ENCODE measurements at places on chromosomes 5 and 9. TPM values are rescaled to one million over a fixed set of nuclear protein-coding genes. Genes with fewer than 3 reads are reported as not detected.
A peak's percentile ranks its signal among the peaks of the same experiment; 100 is the strongest.

The DCAF12 gene
- total RNA-seq: 34.0 TPM

- no peak overlapping the region for H3K27ac ChIP-seq
- DNase-seq: no peak
Observed at GRCh38 chr9:109922617-109923470, 142.8 kb downstream of the PALM2AKAP2 start.

The TENT4A gene
- 30.2 TPM for total RNA-seq

The SLC34A3 gene
- total RNA-seq: not detected

The SPATA31E1 gene
- total RNA-seq: not detected

DNA sequence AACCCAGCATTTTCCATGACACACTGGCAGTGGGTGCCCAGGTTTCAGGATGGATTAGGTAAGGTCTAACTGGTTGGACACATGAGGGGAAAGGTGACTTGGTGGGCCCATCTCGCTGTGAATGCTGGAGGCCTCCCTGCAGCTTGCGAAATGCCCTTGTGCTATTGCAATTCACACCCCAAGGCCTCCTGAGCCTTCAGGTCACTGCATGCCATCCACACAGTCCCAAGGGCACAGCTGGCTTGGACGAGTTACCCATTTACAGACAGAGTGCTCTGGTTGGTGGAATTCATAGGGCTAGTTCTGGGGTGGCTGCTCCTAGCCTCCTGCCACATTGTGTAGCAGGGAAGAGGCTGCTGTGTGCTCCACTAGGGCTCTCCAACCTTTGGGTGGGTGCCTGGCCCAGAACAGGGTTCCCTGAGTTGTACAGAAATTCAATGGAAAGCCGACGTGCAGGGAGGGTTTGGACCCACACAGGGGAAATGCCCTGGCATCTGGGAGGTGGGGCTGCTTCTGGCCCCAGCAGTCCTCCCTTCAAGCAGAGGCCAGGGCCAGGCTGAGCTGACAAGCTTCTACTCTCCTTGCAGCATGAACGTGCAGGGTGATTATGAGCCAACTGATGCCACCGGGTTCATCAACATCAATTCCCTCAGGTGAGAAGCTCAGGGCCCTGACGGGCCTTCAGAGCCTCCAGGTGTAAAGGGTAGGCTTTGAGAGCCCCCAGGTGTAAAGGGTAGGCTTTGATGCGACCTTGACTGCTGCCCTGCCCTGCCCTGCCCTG is 54.3 kb downstream of the ASS1 start:
- H3K27ac ChIP-seq: no peak overlapping the region
- H3K4me3 ChIP-seq: no peak overlapping the region
- no peaks in the 10 kb centered on the region for H3K4me1 ChIP-seq
- H3K27me3 ChIP-seq: no peaks in the 10 kb centered on the region

The PCDHGA11 gene
- 0.17 TPM for total RNA-seq

DNA sequence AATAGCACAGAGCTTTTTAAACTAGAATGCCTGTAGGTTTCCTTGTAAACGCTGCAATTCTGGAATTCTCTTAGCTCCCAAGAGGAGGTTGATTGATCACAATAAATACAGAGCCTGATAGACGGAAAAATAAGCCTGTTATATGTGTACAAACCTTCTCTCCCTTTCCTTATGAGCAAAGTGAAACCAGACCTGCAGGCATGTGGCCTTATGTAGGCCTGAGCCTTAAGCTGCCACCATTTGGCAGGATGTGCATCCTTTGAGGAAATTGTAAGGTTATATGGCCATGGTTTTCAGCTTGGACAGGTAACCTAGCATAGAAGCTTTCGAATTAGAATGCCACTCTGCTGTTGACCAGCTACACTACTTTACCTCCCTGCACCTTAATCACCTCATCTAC is 49.1 kb downstream of the PRKACG start:
- H3K36me3 ChIP-seq: no peaks in the 10 kb centered on the region
- H3K4me3 ChIP-seq: no peak overlapping the region
- no peak overlapping the region for H3K27ac ChIP-seq

GRCh38 chr5:57953792-57954191 is 471.2 kb upstream of the ACTBL2 start:
- H3K4me3 ChIP-seq: no peak overlapping the region
- no peak overlapping the region for H3K27ac ChIP-seq
- no peak for DNase-seq
- peaks cover 3% of the 10 kb centered on the region for H3K27me3 ChIP-seq
- no peaks in the 10 kb centered on the region for H3K36me3 ChIP-seq

The GKAP1 gene
- 4.4 TPM for total RNA-seq

- DNase-seq: no peak
- H3K4me3 ChIP-seq: no peak overlapping the region
- H3K4me1 ChIP-seq: no peaks in the 10 kb centered on the region
- no peak overlapping the region for H3K27ac ChIP-seq
- peaks cover 37% of the 10 kb centered on the region for H3K36me3 ChIP-seq
- no peaks in the 10 kb centered on the region for H3K27me3 ChIP-seq
Observed at GRCh38 chr5:53643445-53643844, 83.0 kb downstream of the NDUFS4 start.

DNA sequence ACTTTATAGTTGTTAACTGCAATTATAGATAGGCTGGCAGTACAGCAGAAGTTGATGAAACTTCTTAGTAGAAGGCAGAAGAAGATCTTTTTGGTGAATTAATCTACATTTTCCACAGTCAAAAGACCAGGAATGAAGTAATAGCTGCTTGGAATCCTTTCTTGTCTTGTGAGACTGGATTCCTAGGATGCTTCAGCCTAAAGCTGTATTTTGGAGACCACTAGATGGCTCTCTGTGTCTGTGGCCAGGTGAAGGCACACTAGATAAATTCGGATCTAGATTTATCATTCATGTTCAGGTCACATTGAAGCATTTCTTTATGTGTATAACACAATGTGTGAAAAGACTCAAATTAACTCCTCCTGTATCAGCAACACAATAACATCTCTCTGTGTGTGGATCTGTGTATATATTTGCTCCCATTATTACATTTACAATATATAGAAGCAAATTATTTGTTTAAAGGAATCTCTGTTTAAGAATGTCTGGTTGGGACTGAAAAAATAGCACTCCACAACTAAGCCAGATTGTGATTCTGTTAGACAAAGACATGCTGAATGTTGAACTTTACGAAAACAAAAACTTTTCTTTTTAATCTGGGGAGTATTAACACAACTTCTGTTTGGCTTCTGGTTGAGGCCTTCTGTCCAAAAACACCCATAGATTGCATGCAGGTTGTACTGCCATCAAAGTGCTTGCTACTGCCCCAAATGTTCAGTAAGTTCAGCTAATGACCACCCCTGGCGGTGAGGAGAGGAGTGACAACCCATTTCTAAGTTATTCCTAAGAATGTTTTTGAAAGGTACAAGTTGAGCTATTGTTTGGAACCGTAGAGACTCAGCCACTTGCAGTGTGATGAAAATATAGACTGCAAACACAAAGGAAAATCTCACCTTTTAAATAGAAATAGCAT is 10.6 kb downstream of the GRIN3A start:
- peaks cover 10% of the 10 kb centered on the region for H3K27me3 ChIP-seq
- no peaks in the 10 kb centered on the region for H3K36me3 ChIP-seq
- H3K4me3 ChIP-seq: no peak overlapping the region
- H3K27ac ChIP-seq: no peak overlapping the region

DNA sequence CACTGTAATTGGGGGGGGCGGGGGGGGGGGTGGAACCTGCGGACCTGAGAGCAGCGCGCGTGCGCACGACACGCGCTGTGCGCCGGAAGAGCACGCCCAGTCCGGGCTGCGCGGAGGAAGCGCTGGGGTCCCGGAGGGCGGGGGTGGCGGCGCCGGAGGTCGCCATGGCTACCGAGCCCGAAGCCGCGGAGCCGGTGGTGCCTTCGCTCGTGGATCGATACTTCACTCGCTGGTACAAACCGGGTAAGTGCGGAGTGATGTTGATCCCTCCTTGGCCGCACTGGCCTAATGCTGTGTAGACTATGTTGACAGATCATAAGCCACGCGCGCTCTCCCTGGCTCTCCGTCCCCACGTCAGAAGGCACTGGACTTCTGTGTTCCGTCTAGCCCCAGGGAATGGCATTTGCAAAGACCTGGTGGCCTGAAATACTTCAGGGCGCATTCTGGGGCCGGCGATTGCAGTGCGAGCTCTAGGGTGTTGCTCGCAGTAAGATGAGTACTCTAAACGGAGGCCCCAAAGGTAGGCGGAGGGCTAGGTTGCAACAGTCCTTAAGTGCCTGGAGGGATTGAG is at the start of gene ABITRAM:
Gene ABITRAM, plus strand, starts transcription at position 78 of the 571 bp plus-strand sequence. Its CDS starts 87 bp downstream, at position 165.
- H3K36me3 ChIP-seq: peaks cover 7% of the 10 kb centered on the region
- peak within 1 kb of the TSS; percentile 95 for H3K4me3 ChIP-seq
- H3K4me1 ChIP-seq: peaks cover 25% of the 10 kb centered on the region
- DNase-seq: peak; percentile 70
- no peaks in the 10 kb centered on the region for H3K27me3 ChIP-seq
- H3K27ac ChIP-seq: peak within 1 kb of the TSS; percentile 92

The UIMC1 gene
- total RNA-seq: 54.6 TPM

The UGT3A1 gene
- not detected for total RNA-seq

DNA sequence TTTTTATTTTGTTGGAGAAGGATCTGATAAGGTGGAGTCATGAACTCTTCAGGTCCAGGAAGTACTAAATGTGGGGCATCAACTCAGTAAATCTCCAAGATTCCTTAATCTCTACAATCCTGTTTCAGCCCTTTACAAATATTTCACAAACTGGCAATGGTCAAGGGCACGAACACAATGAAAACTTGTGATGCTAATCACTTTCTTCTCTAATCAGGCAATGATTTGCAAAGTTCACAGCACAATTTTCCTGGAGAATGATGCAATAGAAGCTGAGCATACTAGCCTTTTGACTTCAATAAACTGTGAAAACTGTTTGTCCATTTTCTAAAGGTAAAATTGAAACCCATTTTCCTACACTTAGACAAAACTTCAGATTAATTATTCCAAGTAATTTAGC is 16.9 kb downstream of the GDF9 start:
- H3K4me1 ChIP-seq: peaks cover 2% of the 10 kb centered on the region
- H3K27ac ChIP-seq: no peak overlapping the region
- DNase-seq: no peak
- no peaks in the 10 kb centered on the region for H3K36me3 ChIP-seq
- H3K4me3 ChIP-seq: no peak overlapping the region

GRCh38 chr5:23820765-23821471 is 313.5 kb downstream of the PRDM9 start:
- no peak overlapping the region for H3K4me3 ChIP-seq
- no peaks in the 10 kb centered on the region for H3K27me3 ChIP-seq
- DNase-seq: no peak
- H3K4me1 ChIP-seq: no peaks in the 10 kb centered on the region
- H3K27ac ChIP-seq: no peak overlapping the region

DNA sequence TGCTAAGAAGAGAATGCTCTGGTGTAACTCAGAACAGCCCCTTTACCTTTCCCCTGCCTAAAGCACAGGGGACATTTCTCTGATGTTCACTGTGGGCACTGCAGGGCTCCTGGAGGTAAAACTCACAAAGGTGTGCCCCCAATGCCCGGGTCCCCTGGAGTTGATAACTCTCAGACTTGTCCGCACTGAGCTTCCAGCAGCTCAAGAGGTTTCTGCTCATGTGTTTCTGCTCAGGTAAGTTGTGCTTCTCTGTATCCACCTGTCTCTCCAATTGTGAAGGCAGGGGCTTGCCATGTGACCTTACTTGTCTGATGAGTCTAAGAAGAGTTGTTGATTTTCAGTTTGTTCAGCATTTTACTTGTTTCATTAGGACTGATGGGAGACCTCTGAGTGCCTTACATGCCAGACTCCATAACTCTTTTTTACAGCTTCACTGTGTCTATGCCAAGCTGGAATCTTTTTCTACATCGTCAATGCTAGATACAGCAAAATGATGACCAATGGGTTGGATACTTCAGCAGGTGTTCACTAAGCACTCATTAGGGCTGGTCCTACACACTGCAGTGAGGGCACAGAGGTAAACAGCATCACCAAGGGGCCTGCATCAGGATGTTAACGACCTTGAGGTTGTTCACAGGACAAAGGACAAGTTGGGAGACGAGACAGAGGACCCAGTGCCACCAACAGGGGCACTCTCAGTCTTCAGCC is 56.4 kb downstream of the MRPL36 start:
- H3K27me3 ChIP-seq: peaks cover 17% of the 10 kb centered on the region
- H3K4me3 ChIP-seq: no peak overlapping the region
- H3K36me3 ChIP-seq: peaks cover 2% of the 10 kb centered on the region
- DNase-seq: no peak

- no peak overlapping the region for H3K4me3 ChIP-seq
- no peaks in the 10 kb centered on the region for H3K36me3 ChIP-seq
- no peaks in the 10 kb centered on the region for H3K27me3 ChIP-seq
- DNase-seq: no peak
- no peak overlapping the region for H3K27ac ChIP-seq
- H3K4me1 ChIP-seq: no peaks in the 10 kb centered on the region
Observed at GRCh38 chr9:78745331-78745730, 448.4 kb downstream of the PSAT1 start.

The SURF2 gene
- 16.2 TPM for total RNA-seq

GRCh38 chr5:160643616-160644240 is 208.3 kb downstream of the ATP10B start:
- no peaks in the 10 kb centered on the region for H3K27me3 ChIP-seq
- no peak overlapping the region for H3K4me3 ChIP-seq
- H3K27ac ChIP-seq: no peak overlapping the region
- DNase-seq: no peak

DNA sequence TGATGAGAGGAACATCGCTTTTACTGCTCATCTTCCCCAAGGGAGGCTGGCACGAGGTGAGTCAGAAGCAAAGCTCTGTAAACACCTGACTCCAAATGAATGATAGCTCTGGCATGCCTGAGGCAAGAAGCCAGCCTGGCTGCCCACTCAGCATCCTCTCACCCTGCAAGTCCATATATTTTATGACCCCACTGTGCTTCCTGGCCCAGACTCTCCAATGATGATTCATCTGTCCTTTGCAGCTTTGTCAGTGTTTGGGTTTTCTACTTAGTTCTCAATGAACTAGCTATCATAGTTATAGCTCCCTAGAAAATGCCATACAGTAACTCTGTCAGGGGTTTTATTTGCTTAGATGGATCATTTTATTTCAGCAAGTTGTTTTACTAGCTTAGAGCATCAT is 52.1 kb upstream of the FSTL4 start:
- DNase-seq: no peak
- no peak overlapping the region for H3K4me3 ChIP-seq
- H3K27ac ChIP-seq: no peak overlapping the region
- H3K4me1 ChIP-seq: no peaks in the 10 kb centered on the region
- H3K27me3 ChIP-seq: peaks cover 6% of the 10 kb centered on the region

The PIP5KL1 gene
- 1.1 TPM for total RNA-seq

- peaks cover 31% of the 10 kb centered on the region for H3K4me1 ChIP-seq
- H3K27ac ChIP-seq: no peak overlapping the region
- no peaks in the 10 kb centered on the region for H3K36me3 ChIP-seq
- no peak for DNase-seq
- no peak overlapping the region for H3K4me3 ChIP-seq
Observed at GRCh38 chr9:130662099-130662969, 2.1 kb upstream of the PRDM12 start.

DNA sequence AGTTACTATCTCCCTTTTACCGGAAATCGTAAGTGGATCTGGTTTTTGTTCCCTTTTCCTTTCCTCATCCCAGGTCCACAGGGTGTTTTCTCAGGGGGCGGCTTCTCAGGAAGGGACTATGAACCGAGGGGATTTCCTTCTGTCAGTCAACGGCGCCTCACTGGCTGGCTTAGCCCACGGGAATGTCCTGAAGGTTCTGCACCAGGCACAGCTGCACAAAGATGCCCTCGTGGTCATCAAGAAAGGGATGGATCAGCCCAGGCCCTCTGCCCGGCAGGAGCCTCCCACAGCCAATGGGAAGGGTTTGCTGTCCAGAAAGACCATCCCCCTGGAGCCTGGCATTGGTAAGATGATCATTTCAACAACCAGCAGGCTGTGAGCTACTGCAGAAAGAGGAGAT is 75.8 kb downstream of the GOLPH3 start:
- no peaks in the 10 kb centered on the region for H3K27me3 ChIP-seq
- H3K4me1 ChIP-seq: peaks cover under 1% of the 10 kb centered on the region
- no peak for DNase-seq

The TPPP gene
- 0.02 TPM for total RNA-seq

All from activated naive CD4-positive, alpha-beta T cell treated with anti-CD3 and anti-CD28 coated beads for 36 hours (primary cell).